Spleen (tissue), 13 donors: ENCODE measurements at places on chromosomes 4 and X. TPM values are rescaled to one million over a fixed set of nuclear protein-coding genes. Genes with fewer than 3 reads are reported as not detected.

GRCh38 chrX:107742700-107743191, 32.8 kb downstream of the TSC22D3 start:
- peak; percentile 83 for DNase-seq

DNA sequence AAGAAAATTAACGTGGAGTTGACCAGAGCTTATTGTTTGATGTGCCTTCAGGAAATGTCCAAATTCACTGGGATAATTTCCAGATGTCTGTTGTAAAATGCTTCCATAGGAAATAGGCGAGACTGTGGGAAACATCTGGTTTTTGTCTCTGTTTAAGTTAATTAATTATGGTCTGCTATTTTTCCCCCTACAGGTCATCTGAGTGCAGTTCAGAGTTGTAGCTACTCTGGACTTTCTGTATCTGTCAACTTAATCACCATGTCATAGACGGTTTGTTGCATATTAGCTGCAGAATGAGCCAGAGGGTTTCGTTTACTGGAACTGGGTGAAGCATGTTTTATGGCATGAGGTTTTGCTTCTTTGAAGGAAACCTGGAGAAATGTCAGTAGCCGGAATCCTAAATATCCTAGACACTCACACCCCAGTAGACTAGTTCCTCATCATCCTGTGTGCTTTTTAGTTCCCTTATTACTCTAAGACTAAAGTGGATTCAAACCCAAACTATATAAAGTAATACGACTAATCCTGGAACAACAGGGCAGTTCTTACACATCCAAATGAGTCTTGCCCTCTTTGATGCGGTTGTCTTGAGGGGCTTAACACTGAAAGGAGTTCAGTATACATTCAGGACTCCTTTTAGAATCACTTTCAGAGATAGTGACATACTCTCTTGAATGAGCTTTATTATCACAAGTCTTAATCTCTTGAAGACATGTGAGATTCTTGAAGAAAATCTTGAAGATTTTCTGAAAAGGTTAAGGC, 62.5 kb downstream of the PPEF1 start:
- no peak for DNase-seq

The MMAA gene
- polyA plus RNA-seq: 7.0 TPM

The SNCA gene
- polyA plus RNA-seq: 4.4 TPM
